ENCODE measurements at places on chromosomes 11 and 22.

GRCh38 chr11:125925247-125925740 lies 20.6 kb upstream of the VSIG10L2 start:
- no peak for DNase-seq

DNA sequence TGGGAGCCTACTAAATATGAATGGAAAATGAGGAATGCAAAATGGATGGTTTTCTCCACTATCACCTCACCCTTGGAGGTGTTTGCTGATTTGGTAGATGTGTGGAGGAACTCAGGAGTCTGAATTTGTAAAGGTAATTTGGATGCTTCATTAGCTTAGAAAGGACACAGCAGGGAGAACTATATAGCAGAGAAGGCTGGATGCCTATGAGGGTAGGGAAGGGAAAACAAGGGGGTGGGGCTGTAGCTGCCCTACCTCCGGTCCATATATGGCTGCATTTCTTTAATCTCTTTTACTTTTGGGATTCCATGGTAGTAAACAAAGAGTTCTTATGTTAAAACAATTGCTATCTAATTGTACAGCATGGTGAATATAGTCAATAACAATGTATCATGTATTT lies 4.8 kb upstream of the EHF start:
- no peak for DNase-seq

- no peak for DNase-seq
Observed at GRCh38 chr22:36065462-36065774, 36.8 kb upstream of the RBFOX2 start.

DNA sequence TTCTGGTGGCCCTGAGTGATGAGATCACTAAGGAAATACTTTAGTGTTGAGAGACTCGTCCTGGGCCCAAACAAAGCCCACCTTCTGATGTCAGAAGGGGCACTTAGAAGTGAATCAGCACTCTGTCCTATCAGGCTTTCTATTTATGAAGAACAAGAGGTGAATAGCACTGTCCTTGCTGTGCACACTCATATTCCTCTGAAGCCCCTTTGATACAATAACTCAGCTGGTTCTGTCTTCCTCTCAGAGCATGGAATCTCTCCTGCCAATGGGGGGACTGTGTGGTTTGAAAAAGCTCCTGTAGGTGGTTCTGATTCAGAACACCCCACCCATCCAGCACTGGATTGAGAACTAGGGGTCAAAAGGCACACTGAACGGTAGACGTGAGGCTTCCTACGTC lies 348.1 kb downstream of the ETS1 start:
- no peak for DNase-seq

GRCh38 chr11:8222820-8223512 lies 40.7 kb downstream of the LMO1 start:
- DNase-seq, result no peak

- DNase-seq, result peak; percentile 41
Observed at GRCh38 chr11:70397983-70398833, at the start of gene CTTN. Gene CTTN (plus strand): TSS chr11:70398529. CDS start chr11:70407298, 8,769 bp downstream.

- DNase-seq, result no peak
Observed at GRCh38 chr22:43274595-43275240, 68.5 kb downstream of the SCUBE1 start.

DNA sequence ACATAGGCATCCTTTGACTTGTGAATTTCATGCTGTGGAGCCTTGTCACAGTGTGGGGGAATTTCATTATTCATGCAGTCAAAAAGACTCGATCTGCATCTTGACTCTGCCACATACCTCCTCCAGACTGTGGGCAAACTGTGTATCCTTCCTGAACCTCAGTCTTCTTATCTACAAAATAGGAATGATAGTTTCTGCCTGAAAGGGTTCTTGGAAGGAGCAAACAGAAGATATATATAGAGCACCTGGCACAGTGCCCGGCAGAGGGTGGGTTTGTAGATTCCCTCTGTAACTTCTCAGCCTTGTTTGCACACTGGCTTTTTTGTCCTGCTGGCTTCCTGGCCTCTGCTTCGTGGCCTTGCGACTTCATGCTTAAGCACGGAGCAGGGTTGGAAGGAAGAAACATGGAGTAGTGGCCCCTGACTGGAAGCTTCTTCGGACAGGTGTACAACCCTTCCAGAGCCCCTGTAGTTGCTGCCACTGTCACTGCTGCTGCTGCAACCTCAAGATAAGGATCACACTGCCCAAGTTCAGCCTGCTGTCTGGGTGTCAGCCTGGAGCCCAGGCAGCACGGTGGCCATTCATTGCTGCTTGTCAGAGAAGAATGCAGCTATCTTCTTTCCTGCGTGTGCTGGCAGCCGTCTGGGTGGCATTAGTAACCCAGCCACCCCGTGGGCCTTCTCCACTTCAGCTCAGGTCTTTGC lies 106.4 kb downstream of the MICAL2 start:
- no peak for DNase-seq

GRCh38 chr11:102546427-102546826 lies 15.9 kb upstream of the MMP7 start:
- DNase-seq, result no peak

DNA sequence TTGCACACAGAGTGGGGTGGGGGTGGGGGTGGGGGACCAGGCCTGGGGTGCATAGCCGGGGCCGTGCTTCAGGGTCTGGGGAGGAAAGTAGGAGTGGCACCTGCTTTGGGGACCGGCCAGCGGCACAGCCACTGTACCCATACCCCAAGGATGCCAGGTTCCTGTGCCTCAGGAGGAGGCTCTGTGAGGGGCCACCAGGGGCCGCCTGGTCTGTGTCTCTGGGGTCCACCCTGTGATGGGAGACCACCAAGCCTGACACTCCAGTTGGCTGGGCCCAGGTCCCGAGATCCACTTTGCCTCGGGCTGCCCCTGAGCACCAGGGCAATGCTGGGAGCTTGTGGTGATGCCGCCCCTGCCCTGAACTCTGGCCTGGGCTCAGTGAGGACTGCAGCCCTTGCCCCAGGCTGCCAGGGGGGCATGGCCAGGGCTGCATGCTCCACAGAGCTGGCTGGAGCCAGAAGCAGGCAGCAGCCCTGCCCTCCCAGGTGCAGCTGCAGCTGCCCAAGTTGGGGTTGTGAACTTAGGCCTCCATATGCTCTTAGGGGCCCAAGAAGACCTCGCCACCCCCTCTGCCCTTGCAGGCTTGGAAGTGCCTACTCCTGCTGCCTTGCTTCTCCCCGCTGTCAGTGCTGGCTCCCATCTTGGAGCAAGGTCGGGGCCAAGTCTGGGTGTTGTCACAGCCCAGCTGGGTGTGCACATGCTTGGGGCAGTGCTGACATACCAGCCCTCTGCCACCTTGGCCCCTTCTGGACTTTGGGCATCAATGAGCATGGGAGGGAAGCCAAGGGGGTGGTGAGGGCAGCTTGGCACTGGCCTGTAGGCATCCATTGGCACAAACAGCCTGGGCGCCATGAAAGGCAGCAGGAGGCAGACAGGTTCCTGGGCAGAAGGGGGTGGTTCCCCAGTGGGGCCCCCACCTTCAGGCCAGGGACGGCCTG lies 123.3 kb upstream of the THY1 start:
- no peak for DNase-seq

DNA sequence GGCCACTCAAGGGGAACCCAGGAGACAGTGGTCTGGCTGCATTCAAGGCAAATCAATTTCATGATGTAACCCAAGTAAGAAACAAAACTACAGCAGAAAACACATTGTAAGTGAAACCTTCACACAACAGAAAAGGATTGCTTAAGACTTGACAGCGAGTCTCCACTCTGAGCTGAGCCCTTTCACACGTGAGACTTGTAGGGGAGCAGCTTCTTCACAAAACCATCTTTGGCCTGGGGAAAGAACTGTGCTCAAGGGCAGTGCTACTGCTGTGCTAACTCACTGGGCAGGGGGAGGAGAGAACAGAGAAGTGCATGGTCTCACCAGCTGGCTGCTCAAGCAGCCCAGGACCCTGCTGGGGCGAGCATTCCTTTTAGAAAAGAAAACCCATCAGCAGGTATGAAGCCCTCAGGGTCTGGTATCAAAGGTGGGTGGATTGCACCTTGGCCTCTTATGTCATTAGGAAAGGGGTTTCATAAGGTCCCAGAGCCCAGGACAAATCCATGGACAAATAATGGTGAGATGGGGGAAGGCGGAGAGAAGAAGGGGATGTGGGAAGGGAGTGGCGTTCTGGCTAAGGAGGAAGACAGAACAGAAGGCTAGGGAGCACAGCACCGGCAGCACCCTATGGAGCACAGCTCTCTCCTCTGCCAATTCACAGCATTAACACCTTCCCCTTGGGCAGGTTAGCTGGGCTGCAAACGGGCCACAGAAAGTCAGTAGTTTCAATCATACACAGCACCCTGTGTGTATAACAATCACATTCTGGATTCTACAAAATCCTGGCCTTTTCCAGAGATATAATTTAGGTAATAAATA lies 20.6 kb upstream of the RAPSN start:
- DNase-seq, result no peak

DNA sequence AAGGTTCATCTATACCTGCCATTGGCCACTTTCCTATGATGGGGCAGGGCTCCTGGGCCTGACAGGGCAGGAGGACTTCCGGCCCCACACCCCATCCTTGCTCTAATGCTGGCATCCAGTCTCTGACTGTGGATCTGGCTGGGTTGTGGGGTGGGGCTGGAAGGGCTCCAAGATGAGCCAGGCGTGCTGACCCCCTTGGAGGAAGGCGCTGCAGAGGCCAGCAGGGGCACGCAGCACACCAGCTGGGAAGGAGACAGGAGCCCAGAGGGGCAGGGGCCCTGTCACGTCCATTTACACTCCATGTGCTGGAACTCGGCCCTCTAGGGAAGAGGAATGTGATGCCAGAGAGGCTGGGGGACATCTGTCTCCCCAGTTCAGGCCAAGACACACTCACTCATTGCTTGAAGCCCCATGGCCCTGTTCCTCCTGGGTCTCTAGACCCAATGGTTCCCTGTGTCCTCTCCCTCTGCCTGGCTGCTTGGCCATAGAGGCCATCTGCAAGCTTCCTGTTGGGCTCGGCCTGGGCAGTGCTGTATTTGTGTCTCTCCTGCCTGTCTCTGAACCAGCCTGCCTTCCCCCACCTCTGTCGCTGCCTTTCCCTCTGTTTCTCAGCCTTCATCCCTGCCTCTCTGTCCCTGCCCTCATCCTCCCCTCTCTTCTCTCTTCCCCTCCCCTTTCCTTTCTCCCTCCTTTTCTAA lies 67.5 kb upstream of the NECTIN1 start:
- DNase-seq, result no peak

DNA sequence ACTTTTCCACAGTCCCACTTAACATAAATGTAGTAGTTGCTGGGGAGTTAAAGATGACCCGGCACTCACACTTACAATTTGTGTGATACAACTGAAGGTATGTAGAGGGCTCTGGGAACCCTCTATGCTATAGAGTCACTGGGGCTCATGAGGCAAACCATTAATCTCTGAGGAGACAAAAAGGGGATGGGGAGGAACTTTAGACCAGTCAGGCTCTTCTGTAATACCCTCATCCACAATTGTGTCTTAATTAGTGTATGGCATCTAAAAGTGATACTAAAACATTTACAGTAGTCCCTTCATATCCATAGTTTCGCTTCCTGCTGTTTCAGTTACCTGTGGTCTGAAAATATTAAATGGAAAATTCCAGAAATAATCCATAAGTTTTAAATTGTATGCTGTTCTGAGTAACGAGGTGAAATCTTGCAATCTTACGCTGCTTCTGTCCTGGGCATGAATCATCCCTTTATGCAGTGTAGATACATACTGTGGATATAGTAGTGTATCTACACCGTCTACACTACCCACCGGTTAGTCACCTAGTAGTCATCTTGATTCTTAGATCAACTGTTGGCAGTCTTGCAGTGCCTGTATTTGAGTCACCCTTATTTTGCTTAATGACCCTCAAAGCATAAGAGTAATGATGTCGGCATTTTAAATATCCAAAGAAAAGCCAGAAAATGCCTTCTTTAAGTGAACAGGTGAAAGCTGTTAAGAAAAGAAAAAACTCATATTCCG lies 12.2 kb downstream of the CBL start:
- DNase-seq, result no peak

DNA sequence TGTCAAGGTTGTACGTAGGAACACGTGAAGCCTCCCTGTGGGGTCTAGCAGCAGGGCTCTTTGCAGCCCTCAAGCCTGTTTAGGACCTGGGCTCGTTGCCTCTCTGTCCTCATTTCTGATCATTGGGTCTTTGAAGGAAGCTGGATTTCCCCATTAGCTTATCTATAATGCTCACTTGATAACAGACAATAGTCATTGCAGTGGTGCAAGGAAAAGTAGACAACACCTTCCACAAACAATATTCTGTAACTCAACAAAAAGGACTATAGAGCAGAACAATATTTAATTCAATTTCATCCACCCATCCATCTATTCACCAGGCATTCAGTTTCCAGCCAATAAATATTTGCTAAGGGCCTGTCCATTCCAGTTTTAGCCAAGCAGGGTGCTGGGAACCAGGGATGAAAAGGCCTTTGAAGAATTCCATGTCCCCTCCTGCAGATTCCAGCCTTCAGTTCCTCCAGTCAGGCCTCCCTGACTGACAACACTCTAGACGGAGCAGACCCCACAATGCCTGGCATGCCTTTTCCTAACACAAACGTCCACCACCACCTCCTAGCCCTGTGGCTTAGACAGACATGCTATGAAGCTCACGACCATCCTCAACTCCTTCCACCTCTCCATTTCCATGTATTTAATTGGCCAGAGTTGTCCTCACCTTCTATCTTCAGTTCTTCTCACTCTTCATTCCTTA lies 12.7 kb upstream of the POLD3 start:
- DNase-seq, result no peak

- DNase-seq, result no peak
Observed at GRCh38 chr11:2498750-2499149, 53.9 kb downstream of the KCNQ1 start.

DNA sequence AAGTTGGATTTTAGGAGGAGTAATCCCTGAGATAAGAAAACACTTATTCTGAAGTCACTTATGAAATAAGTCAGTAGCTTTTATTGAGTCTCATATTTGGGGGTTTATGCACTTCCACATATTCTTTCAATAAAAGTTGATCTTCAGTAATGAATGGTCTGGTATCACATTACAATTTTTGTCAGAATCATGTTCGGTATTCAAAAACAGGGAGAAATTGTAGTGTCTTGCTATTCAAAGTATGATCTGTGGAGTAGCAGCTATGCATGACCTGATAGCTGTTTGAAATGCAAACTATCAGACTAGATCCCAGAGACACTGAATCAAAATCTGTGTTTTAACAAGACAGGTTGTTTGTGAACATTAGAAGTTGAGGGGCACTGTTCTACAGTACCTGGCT lies 857.6 kb downstream of the METTL15 start:
- no peak for DNase-seq

DNA sequence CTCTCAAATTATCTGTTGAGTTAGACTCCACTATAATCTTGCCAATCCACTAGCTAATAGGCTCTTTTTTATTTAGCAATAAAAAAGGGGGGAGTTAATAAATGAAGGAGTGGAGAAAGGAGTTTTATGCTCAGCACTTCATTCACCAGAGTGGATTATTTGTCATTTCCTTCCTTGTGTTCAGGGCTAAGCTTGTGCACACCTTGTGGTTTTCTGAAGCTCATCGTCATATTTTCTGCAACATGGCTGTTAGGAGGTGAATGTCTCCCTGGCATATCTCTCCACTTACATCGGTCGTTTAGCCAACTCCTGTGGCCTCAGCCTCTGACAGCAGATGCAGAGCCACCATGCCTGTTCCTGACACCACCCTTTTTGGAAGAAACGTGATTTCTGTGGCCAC lies 83.9 kb upstream of the MTNR1B start:
- no peak for DNase-seq

GRCh38 chr11:33116535-33116934 lies 44.7 kb downstream of the CSTF3 start:
- no peak for DNase-seq

GRCh38 chr11:103907136-103907535 lies 129.3 kb upstream of the DDI1 start:
- DNase-seq, result no peak

GRCh38 chr11:65559535-65559934 lies 1.4 kb upstream of the LTBP3 start:
- no peak for DNase-seq

GRCh38 chr22:45994491-45995404 lies 17.8 kb upstream of the WNT7B start:
- peak; percentile 68 for DNase-seq

Measured in activated T-helper 1 cell treated with Interleukin-2 at 50 U/mL for 16 hours (primary cell).